Stimulated activated naive CD8-positive, alpha-beta T cell treated with anti-CD3 and anti-CD28 coated beads, Interleukin-15, Interleukin-2, amounts not matched to agents 100 U/mL and 50 U/mL, for 24 hours (primary cell): ENCODE measurements at places on chromosomes 5 and 9.

- no peak for DNase-seq
These were observed 536.0 kb upstream of the WWC1 start for GRCh38 chr5:167755420-167755819.

DNA sequence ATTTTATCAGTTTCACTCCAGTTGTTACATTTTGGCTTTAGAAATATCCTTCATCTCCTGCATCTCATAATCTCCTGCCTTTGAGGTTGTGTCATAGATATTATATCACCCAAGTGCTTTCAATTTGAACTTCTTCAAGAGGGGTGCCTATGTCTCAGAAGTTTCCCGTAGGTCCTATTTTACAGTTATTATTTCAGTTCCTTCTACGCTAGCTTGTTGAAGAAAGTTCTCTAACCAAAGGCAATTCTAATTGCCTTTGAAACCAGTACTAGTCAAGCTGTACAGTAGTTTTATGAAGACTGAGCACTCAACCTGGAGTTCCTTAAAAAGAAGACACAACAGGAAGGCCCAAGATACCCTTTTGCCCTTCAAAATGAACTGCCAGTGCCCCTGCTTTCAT is 116.4 kb downstream of the ZCCHC7 start:
- DNase-seq, result no peak

- no peak for DNase-seq
These were observed 26.5 kb upstream of the DOCK2 start for GRCh38 chr5:169610606-169611005.

DNA sequence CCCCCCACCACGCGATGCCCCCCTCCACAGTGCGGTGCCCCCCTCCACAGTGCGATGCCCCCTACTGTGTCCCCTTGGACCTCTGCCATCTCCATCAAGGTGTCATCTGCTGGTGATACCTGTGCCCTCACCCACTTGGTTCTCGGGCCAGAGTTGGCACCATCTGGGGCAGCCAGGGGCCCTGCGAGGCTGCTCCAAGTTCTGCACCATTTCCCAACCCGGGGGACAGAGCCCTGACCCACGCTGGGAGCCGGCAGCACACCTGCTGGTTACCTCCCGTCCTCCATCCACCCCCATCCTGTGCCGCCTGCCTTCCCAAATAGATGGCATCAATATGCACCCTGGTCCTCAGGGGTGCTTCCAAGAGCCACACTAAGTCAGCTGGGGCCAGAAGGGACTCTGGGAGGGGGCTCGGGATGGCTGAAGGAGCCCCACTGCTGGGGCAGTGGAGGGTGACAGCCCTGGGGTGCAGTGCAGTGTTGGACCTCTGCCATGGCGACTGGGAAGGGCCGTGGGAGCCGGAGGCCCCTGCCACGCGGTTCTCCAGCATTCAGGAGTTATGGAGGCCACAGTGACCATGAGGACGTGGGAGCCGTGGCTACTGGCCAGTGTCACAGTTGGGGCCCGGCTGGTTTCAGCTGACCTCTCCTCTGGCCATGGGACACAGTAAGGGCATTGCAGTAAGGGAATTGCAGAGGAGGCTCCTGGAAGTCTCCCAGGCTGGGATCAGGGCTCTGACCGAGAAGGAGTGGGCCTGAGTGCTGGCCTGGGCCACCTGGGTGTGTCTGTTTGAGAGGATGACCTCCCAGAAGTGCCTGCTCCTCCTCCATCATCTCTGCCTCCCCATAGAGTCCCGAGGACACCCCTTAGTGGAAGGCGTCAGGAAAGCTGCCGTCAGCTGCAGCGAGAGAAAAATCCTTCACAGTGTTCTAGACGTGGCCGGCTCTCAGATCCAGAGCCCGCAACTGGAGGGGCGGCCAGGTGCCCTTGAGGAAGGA is 44.2 kb upstream of the NOTCH1 start:
- DNase-seq, result no peak

DNA sequence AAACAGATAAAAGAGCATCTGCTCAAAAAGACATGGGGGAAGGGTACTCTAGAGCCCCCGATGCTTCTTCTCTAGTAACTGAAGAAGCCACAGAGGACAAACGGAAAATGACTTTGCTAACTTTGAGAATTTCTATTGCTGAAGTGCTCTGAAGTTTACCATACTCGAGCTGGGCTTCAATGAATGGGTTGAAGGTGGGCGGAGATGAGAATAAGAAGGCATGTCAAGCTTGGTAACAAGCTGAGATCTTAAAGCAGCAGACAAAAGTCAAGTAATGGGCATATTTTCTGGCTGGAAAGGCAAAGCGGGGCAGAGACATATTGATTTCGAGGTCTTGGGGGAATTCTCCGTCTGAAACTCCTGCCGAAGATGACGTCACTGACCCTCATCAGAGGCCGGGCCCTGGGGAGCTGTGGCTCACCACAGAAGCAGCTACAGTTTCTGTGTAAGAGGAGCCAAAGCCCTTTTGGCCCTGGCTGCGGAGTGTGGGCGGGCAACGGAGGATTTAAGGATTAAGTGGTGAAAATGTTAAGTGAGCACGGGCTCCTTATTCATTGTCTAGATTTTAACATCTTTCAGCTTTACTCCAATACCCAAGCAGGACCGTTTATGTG is 115.8 kb upstream of the SLIT3 start:
- no peak for DNase-seq

DNA sequence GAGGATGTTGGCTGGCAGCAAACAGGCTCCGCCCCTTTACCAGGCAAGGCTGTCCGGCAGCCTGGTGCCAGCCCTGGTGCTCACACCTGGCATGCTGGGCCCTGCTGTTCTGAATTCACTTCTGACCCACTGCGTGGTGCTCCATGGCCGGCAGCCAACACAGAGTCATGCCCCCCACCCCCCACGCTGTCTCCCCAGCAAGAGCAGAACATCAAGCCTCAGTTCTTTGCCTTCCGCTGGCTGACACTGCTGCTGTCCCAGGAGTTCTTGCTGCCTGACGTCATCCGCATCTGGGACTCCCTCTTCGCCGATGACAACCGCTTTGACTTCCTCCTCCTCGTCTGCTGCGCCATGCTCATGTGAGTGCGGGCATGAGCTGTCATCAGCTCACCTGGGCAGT is 12.6 kb upstream of the ENDOG start:
- no peak for DNase-seq

- DNase-seq, result no peak
These were observed 380.4 kb downstream of the PSAT1 start for GRCh38 chr9:78677326-78677725.

- no peak for DNase-seq
These were observed 185.8 kb upstream of the NREP start for GRCh38 chr5:111942661-111943401.

- no peak for DNase-seq
These were observed 44.7 kb downstream of the RNF130 start for GRCh38 chr5:180026734-180027458.

GRCh38 chr9:21027295-21027694 is 4.1 kb downstream of the HACD4 start:
- DNase-seq, result no peak

- no peak for DNase-seq
These were observed 380.3 kb upstream of the ACTBL2 start for GRCh38 chr5:57862942-57863341.

DNA sequence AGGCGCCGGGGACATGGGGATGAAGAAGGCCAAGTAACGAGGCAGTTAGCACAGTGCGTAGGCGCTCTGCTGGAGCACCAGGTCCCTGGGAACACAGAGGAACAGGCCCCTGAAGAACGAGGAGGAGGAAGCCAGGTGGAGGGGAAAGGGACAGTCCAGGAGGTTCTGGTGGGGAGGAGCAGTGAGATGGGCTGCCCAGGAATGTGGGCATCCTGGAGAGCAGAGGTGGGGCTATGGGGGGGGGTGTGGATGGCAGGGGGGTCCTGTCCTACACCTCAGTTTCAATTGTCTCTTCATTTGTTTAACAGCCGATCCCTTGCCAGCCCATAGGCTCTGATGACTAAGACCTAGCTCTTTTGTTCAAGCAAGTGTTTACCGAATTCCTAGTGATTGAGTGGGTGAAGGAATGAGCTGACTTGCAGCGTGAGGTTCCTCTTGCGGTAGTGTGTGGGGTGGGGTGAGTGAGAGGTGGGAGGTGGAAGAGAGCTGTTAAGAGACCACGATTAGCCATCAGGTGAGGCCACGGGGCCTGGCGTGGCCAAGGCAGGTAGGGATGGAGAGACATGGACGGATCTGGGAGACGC is 8.4 kb upstream of the PHYHD1 start:
- no peak for DNase-seq

GRCh38 chr5:114223866-114224265 is 138.0 kb upstream of the KCNN2 start:
- DNase-seq, result no peak

DNA sequence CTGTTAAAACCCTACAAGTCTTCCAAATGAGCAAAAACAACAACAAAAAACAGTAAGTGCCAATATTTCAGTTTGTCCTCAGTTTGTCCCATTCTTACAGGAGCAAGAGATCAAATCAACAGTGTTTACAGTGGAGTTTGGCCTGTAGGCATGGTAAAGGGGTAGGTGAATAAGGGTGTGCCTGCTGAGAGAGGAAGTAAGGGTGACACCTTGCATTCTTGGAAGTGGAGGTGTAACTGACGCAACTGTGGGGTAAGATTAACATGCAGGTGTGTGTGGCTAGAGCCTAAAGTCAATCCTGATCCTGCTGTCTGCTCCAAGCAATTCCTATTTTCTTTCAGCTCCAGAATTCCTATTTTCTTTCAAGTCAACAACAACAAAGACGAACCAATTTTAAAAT is 43.4 kb downstream of the PFDN1 start:
- DNase-seq, result no peak

- DNase-seq, result no peak
These were observed 107.8 kb upstream of the OSMR start for GRCh38 chr5:38737976-38738375.

- no peak for DNase-seq
These were observed 27.5 kb downstream of the SLC46A2 start for GRCh38 chr9:112863214-112863613.
